Sigmoid colon (tissue), 7 donors: ENCODE measurements at places on chromosomes 6 and 20. TPM values are rescaled to one million over a fixed set of nuclear protein-coding genes. Genes with fewer than 3 reads are reported as not detected.

DNA sequence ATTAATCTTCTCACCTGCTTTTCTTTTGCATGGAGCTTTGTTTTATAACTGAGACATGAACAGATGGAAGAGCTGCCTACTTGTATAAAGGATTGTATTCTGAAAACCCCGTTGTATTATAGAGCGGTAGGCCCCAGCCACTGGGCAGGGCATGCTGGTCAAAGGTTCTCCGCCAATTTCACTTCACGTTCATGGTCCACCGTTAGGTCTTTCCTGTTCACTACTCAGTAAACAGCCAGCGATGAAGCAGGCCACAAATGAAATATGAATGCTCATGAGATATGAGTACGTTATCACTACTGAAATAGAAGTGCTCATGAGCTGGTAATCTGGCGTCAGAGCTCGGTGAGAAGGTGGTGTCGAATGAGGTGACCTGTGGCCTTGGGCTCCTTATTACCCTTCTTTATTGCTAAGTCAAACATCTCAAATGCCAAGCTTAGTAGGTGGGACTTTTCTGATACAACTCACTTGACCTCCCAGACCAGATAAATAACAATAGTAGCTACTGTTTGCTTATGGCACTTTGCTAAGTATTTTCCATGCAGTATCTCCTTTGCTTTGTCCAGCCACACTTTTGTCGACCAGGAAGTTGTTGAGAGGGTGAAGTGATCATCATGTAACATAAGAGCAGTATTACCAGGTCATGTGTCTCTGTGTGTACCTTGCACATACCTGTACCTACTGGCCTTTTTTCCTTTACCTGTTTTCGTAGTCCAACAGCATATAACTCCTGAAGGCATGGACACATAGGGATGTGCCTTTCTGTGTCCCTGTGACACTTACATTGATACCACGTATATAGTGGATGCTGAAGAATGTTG is 16.7 kb downstream of the EDN3 start:
- DNase-seq: no peak

- no peak for DNase-seq
Measured at GRCh38 chr6:151633526-151634335, 139.9 kb downstream of the CCDC170 start.

- no peak for DNase-seq
Measured at GRCh38 chr6:150267686-150268561, 100.9 kb upstream of the IYD start.

ZBTB46 gene
- 0.60 TPM for polyA plus RNA-seq

- DNase-seq: no peak
Measured at GRCh38 chr6:39932386-39932910, 1.8 kb downstream of the MOCS1 start.

DNA sequence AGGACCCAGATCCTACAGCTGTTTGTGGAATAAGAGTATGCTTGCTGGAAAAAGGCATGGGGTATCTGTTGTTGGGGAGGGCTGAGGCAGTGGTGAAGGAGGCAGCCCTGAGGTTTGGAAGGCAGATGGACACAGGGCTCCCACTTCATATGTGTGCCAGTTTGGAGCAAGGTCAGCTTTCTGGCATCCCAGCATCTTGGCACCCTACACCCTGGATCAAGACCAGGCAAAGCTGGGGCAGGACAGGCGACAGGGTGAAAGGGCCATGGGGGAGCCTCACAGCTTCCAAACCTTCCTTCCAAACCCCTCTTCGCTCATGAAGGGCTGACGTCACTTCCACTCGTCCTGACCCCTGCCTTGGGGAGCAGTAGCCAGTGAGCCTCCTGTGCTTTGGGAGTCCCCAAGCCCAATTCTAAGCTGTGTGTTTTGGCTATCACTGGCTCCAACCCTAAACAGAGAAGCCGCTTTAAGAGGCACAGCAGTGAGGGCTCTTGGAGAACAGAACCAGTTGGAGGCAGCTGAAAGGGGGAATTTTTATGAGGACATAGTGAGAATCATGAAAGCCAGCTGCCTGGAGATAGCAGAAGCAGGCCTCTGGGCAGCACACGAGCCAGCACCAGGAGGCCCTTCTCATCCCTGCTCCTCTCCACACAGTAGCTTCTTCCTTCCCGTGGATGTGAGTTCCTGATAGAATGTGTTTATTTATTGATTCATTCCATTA is 448.6 kb upstream of the CDH4 start:
- no peak for DNase-seq

- no peak for DNase-seq
Measured at GRCh38 chr6:14705841-14706377, 540.0 kb upstream of the JARID2 start.

TRIM38 gene
- polyA plus RNA-seq: 4.2 TPM

- DNase-seq: no peak
Measured at GRCh38 chr6:3442431-3443220, 14.2 kb downstream of the SLC22A23 start.

RAET1G gene
- not detected for polyA plus RNA-seq

ADAM33 gene
- 12.3 TPM for polyA plus RNA-seq

GJA10 gene
- not detected for polyA plus RNA-seq

- no peak for DNase-seq
Measured at GRCh38 chr6:27130668-27131428, 116.7 kb upstream of the PRSS16 start.

- no peak for DNase-seq
Measured at GRCh38 chr6:88473589-88473988, 307.4 kb upstream of the CNR1 start.

DNA sequence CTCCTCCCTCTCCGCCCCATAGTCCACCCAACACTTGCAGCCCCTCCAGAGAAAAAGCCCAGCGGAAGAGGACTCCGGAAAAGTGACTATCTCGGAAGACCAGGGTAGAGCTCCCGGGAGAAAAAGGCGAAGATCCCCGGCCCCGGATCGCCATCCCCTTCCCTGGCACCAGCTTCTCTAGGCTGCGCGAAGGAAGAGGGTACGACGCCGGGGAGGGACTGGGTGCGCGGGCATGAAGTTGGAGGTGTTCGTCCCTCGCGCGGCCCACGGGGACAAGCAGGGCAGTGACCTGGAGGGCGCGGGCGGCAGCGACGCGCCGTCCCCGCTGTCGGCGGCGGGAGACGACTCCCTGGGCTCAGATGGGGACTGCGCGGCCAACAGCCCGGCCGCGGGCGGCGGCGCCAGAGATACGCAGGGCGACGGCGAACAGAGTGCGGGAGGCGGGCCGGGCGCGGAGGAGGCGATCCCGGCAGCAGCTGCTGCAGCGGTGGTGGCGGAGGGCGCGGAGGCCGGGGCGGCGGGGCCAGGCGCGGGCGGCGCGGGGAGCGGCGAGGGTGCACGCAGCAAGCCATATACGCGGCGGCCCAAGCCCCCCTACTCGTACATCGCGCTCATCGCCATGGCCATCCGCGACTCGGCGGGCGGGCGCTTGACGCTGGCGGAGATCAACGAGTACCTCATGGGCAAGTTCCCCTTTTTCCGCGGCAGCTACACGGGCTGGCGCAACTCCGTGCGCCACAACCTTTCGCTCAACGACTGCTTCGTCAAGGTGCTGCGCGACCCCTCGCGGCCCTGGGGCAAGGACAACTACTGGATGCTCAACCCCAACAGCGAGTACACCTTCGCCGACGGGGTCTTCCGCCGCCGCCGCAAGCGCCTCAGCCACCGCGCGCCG is 822 bp downstream of the FOXQ1 start:
- DNase-seq: no peak

DNA sequence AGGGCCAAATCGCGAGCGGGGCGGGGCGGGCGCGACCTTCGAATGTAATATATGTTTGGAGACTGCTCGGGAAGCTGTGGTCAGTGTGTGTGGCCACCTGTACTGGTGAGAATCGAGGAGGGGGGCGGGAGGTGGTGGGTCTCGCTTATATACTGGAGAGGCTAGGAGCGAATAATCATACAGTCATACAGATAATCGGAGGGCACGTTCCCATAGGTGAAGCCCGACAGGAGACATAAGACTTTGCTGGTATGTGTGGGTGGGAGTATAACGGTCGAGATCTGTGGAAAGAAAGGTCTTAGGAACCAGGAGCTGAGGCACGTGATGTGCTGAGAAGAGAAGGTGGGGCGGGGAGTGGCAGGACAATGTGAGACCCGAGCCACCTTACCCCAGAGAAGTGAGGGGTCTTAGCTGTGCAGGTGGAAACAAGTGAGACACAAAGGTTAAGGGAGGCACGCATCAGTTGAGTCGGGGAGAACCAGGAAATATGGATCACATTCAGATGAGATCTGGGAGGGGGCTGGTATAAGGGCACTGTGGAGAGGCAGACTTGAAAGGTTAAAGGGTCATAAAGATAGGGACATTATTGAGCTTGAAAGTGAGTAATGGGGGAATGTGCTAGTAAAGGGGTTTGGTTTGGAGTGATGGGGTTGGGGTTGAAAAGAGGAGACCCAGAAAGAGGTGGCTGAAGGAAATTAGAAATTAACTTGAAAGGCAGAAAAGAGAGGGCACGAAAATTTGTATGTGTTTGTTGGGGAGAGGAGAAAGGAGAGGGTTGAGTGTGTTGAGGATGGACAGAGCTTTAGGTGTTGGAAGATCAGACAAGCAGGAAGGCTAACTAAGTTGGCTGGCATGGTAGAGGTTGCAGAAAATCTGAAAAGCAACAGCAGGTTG is 589 bp downstream of the RNF5 start:
- no peak for DNase-seq

DNA sequence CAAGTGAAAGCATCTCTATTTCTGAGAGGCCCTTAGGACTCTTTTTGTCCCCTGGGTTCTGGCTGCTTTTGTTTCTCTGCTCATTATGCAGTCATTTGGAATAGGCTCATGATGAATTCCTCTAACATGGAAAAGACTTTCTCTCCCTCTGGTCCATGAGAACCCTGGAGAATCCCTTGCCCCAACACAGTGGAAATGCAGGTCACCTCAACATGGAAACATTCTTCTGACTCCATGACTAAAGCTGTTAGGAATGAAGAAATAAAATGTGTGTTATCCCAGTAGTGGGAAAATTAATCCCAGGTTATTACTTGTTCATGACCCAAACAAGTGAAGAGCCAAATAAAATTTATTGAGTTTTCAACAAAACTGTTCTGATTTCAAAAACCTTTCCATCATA is 458.6 kb downstream of the EPM2A start:
- no peak for DNase-seq

DNA sequence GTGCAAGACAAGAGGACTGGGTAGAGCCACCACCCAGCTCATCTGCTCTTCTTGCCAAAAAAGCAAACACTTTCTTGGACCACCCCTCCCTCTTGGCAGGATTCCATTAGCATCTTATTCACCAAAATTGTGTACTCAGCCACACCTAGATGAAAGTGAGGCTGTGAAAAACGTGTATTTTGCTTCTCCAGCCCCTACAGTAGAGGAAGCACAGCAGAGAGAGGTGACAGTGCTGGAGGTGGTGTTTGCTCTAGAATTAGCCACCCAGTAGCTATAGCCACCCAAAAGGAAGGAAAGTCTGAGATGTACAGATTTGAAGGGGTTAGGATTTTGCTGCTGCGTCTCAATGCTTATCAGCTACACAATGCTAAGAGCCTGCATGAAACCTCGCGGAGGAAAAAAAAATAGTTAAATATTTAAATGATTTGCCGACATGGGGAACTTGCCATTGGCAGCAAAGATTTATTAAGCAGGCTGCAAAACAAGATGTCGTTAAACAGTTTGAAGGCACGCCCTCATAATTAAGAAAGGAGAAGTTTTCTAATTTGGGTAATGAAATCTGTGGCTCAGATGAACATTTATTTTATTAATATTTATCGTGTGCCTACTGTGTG is 287.3 kb downstream of the ZNF217 start:
- DNase-seq: no peak

DNA sequence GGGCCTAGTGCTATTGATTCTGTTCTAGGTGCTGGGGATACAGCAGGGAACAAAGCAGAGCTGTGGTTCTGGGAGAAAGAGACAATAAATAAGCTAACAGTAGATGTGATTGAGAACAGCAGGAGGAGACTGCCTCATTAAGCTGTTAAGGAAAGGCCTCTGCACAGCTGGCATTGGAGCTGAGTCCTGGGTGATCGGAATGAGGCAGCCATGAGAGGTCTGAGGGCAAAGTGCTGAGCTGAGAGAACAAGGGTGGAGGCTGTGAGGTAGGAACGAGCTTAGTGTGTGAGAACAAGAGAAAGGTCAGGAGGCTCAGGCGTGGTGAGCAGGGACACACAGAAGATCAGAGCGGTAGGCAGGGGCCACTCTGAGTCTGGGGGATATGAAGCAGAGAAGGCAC is 18.3 kb downstream of the DDX27 start:
- DNase-seq: no peak

PRDM1 gene
- polyA plus RNA-seq: 3.0 TPM

DNA sequence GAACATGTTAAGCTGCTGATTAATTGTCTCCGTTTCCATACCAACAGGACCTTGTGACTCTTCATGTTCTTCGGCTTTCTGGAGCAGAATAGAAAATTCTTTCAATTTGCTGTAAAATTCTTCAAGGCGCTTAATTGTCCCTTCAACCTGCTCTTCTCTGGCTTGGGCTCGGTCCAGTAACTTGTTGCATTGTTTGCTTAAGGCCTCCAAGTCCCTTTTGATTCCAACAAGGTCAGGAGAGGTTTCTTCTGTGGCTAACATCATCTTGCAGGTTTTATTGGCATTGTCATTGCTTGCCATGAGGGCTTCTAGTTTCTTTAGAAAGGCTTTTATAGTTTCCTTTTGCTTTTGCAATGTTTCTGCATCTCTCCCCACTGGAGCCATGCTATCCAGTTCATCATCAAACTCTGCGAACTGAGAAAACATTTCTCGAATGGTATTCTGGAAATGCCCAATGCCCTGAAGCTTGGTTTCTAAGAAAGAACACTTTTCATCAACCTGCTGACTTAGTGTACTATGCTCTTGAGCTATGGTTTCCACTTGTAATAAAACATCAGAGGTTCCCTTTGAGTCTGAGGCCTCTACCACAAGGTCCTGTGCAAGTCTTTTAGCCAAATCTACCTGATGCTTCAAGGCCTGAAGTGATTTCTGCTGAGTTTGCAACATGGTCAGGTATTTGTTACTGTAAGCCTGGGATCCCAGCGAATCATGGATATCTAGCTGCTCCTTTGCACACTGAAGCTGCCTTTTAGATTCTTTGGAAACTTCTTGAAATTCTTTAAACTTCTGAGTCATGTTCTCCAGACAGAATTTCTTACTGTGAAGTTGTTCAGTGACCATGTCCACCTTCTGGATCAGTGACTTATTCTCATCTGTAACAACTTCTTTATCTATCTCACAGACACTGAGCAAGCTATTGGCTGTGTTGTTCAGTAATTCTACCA is 90.2 kb downstream of the DST start:
- DNase-seq: no peak
